ENCODE measurements at places on chromosomes 3 and 15.

- no peak for DNase-seq
These were observed 18.1 kb downstream of the DAZL start for GRCh38 chr3:16587047-16587680.

- DNase-seq = no peak
These were observed 139.7 kb downstream of the NSMCE3 start for GRCh38 chr15:29129926-29130325.

GRCh38 chr3:184505076-184505878 lies 56.3 kb upstream of the EPHB3 start:
- DNase-seq = no peak

- DNase-seq = no peak
These were observed 45.0 kb downstream of the ESYT3 start for GRCh38 chr3:138479438-138479863.
